ENCODE measurements at places on chromosomes 1 and 21.

DNA sequence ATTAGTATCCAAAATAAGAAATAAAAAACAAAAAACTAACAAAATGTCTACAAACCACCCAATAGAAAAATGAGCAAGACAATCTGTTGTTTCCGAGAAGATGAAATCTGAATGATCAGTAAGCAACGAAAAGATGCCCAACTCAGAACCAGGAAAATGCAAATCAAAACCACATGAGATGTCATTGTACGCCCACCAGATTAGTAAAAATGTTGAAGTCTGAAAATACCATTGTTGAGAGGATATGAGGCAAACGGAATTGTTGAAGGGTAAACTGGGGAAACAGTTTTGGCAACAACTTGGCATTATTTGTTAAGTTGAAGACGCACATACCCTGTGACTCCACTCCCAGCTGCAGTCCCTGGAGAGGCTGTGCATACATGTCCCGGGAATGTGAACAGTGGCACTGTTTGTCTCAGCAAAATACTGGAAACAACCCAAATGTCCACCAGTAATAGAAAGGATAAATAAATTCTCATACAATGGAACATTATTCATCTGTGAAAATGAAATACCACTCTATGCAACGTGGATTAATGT is 10.6 kb downstream of the ZBTB17 start:
- no peak for DNase-seq

DNA sequence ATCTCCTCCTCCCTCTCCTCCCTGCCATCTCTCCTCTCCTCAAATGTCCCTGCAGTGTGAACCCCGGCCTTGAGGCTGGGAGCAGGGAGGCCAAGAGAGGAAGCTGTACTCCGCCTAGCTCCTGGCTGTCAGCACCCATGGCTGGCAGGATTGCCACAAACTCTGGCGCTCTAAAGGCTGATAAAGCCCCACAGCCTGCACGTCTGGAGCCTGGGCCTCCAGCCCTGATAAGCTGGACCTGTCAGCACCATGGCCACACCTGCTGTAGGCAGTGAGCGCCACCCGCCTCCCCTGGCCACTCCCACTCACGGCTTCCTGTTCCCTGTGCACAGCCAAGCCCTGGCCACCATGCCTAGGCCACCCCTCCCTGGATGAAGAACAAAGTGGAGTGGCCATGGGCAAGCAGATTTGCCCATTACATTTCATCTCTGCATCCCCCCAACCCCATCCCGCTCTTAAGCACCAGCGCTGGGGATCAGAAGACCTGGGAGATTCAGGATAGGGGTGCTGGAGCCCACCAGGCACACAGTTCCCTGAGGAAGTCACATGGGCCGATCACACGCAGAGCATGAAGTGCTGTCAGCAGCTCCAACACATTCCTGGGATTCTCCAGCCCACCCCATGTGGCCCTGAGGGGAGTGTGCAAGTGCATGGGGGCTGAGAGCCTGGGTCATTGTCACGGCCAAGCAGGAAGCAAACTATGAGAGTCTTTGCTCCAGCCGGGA is 24.2 kb upstream of the NPPB start:
- DNase-seq, result no peak

- no peak for DNase-seq
These were observed 4.8 kb downstream of the MYBPH start for GRCh38 chr1:203170625-203171330.

GRCh38 chr1:53411541-53412152 is 47.6 kb upstream of the DMRTB1 start:
- DNase-seq, result no peak

- DNase-seq, result no peak
These were observed 60.6 kb downstream of the NFIA start for GRCh38 chr1:61142726-61143500.
